ENCODE measurements at places on chromosomes 11 and 22.
A peak's percentile ranks its signal among the peaks of the same experiment; 100 is the strongest.

- no peak for DNase-seq
Observed at GRCh38 chr22:50363166-50363802, 20.2 kb downstream of the PPP6R2 start.

DNA sequence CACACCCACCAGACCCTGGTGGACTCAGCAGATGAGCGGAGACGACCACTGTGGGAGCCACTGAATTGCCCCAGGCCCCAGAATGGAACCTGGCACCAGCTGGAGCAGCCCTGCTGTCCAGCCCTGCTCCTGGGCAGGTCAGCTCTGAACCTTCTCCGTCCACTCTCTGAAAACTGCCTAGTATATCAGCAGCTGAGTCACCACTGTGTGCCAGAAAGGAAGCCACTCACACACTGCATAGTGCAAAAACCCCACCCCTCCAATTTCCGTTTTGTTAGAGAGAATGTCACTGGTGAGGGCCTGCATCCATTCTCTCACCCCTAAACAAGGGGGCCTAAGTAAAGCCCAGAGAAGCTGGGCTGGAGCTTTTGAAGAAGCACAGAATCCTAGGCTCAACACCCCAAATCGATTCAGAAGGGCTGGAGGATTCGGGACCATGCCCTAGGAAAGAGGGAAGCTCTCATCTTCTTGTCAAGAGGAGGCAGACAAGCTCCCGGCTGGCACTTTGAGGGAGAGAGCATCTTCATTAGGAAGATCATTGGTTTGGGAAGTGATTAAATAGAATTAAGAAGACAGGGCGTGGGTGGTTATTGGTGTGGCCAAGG is 44.5 kb downstream of the GALNT18 start:
- no peak for DNase-seq

DNA sequence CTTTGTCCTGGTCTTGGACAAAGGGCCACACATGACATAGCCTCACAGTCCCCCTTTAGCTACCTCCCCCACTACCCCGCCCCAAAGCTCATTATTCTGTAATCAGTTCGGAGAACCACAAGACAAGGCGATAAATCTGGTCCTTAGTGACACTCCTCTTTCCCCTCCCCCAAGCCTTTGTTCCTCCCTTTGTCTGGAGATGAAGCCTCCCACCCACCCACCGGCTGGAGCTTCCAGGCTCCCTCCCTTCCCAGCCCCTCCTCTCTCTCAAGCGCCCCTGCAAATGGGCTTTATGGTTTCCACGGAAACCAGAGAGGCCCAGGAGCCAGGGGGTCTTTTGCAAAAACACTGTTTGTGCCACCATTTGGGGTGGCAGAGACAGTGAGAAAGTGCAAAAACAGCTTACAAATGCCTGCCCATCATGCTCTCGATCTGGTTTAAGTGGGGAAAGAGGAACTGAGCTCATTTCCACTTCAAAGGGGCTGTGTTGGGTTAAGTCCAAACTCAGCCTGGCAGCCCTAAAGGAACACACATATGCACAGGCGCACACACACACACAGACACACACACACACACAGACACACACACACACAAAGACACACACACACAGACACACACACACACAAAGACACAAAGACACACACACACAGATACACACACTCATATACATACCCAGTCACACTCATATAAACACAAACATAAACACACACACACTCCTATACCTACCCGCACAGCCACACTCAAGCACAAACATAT is 23.5 kb downstream of the APLNR start:
- DNase-seq: no peak

GRCh38 chr11:96905663-96906062 is 515.9 kb downstream of the JRKL start:
- no peak for DNase-seq

- no peak for DNase-seq
Observed at GRCh38 chr11:124297921-124298320, 15.8 kb downstream of the OR8D1 start.

DNA sequence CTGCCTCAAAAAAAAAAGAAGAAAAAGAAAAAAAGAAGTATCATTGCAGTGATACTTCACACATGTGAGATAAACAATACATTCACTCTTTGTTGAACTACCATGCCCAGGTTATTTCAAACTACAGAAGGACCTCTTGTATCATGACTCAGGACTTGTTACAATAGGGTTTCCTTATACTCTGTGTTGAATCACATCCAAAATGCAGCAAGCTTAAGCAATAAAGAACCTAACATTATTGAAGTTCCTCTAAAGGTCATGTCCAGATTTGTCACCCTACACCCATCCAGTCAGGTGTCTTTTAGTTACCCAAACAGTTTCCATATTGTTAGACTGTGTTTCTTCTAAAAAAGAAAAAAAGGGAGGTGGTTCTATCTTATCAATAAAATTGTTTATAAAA is 26.9 kb upstream of the ALKBH3 start:
- no peak for DNase-seq

- DNase-seq: no peak
Observed at GRCh38 chr11:44529895-44530412, 35.5 kb upstream of the CD82 start.

GRCh38 chr11:22846726-22847125 is 13.5 kb downstream of the CCDC179 start:
- no peak for DNase-seq

DNA sequence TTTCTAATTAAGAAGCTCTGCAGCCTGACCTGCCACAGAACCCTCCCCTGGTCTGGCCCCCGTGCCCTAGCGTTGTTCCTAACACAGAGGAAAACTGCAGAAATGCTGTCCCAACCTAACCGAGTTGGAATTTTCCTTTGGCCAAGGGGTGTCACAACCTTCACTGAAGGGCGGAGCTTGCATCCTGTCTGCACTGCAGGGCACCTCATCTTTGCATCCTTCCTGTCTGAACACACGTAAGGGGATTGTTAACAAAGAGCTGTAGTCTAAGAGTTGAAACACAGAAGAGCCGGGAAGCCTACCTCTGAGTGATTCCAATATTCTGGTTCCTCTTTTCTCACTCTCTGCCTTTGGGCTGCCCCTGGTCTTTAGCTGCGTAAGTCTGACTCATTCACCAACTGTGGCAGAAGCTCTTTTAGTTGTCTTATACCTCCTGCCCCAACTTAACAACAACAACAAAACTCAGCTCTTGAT is 1.6 kb downstream of the DIXDC1 start:
- DNase-seq: no peak

DNA sequence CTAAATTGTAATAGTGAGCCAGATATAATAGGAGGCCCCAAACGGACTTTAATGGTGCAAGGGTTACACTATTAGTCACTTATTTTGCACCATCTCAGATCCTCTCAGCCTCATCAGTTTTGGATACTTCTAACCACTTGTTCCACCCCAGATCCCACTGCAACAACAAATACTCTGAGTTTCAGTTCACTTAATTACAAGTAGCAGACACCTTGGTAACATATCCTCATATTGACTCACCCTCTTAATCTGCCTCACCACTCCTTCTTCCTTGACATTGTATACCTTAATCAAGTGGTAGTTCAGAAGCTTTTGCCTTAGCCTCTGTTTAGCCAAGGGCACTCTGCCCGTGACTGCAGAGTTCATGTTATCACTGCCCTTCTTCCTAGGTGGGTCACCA is 256.1 kb upstream of the UBASH3B start:
- no peak for DNase-seq

- no peak for DNase-seq
Observed at GRCh38 chr11:110293389-110293788, 3.0 kb downstream of the RDX start.

DNA sequence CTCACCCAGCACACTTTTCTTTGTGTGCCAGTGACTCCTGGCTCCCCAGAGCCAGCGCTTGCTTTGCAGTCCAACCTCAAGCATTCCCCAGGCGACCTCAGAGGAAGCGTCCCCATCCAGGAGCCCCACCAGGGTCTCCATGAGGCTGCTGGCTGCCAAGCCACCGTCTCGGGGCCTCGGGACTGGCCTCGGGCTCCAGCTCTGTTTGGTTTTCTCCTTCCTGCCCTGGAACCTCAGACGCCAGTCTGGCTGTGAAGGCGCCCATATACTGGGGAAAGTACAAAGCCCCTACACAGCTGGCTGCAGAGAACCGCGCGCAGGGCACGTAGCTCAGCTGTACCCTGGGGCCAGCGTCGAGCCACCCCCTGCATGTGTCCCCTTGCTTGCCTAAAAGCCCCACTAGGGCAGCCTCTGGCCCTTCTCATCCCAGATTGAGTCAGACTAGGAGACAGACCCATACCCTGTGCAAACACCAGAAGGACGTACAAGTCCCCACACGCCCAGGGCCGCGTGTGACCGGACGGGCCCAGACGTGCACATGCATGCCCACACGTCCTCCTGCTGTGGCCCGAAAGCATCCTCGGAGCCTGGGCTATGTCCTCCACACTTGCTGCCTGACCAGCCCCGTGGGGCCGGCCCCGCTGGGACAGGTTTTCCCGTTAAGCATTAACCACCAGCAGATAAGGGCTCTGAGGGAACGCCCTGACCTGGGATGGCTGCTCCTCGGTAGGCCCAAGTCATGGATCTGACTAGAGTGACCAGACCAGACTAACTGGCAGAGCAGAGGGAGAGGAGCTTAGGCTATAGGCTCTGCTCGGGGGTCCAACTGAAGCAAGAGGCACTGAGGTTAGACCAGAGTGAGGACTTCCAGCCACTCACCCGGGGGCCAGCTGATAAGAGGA is 4.2 kb upstream of the SYT8 start:
- DNase-seq: no peak

GRCh38 chr11:29260939-29261705 is 755.7 kb downstream of the KCNA4 start:
- peak; percentile 72 for DNase-seq

DNA sequence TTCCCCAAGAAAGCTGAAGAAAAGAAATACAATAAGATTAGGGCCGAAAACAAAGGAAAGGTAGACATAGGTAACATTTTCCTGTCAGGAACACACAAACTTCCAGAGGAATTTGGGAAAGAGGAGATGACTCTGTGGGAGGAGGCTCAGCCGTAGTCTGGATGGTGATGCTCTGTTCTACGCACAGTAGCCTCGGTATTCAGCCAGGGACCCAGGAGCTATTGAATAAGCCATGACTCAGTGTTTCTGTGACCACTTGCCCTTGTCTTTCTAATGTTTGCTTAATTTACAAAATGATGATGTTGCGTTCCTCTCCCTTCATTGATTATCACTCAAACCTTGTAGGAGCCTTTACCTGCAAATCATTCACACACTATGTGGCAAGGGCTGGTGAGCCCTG is 745.0 kb downstream of the NTM start:
- DNase-seq: no peak

DNA sequence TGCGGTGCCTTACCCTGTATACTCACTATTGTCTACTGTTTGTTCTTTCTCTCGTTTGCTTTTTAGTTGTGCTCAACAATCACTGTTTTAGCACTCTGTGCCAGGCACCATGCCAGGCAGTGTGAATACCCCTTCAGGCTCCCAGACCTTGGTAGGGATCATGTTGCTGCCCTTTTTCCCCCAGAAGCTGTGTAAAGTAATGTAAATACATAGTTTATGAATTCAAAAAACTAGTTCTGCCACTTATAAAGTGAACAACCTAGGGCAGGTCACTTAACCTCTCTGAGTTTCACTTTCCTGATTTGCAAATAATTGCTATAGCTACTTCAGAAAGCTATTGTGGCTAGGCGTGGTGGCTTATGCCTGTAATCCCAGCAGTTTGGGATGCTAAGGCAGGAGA is 81.0 kb upstream of the CTSC start:
- DNase-seq: no peak

DNA sequence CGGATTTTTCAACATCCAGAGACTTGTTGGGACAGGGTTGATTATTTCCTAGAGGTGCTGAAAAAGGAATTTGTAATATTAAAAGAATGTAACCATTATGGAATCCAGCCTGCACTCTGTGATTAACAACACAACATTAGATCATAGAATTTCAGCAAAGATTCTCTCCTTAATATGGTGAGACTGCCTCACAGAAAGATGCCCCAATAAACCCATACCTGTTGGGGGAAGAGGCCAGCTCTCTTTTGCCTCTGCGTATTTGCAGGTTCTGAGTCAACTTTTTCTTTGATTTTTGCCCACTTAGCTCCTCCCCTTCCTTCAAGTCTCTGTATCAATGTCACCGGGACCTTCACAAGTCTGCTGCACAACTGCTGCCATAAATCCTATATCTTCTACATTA is 12.4 kb upstream of the MTMR3 start:
- DNase-seq: no peak

- no peak for DNase-seq
Observed at GRCh38 chr22:29747832-29748231, 19.0 kb downstream of the ZMAT5 start.

GRCh38 chr22:23591201-23591791 is 11.2 kb upstream of the IGLL1 start:
- no peak for DNase-seq

DNA sequence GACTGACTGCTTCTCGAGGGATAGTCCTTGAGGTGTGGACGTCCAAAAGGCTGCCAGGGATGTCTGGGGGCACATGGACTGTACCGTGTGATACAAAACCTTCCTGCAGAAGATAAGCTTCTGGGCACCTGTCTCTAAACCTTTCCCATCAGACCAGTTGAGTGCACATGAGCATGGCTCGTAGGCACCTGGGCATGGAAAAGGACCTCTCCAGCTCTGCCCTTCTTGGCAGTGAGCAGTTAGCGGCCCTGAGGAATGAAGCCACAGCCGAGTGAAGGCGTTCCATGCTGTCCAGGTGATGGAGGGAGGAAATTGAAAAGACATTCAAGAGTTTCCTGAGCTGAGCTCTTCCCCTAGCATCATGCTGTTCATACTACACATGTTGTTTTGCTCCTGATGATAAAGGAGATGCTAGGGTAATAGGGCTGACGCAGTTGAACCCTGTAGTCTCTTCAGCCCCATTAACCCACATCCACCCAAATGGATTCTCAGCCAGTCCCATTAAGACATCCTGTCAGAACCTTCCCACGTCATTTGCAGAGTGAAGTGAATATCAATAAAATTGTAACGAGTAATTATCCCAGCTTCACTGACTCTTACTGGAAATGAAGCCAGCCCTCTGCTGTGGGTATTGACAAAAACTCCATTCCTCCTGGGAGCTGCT is 138.6 kb downstream of the KIRREL3 start:
- no peak for DNase-seq

GRCh38 chr11:1160231-1161101 is 2.7 kb downstream of the MUC5AC start:
- DNase-seq: no peak

DNA sequence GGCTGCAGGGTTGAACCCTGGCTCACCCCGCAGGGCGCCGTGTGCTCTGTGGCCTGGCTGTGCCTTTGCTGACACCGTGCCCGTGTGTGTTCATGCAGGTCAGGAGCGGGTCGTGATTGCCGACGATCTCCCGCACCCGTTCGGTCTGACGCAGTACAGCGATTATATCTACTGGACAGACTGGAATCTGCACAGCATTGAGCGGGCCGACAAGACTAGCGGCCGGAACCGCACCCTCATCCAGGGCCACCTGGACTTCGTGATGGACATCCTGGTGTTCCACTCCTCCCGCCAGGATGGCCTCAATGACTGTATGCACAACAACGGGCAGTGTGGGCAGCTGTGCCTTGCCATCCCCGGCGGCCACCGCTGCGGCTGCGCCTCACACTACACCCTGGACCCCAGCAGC is 47.0 kb upstream of the PPP6R3 start:
- DNase-seq: no peak

GRCh38 chr11:61104963-61105362 is 2.7 kb downstream of the CD5 start:
- no peak for DNase-seq

- DNase-seq: no peak
Observed at GRCh38 chr11:62322524-62322923, 14.7 kb upstream of the ASRGL1 start.
